ENCODE measurements at places on chromosomes 6 and 20.
A peak's percentile ranks its signal among the peaks of the same experiment; 100 is the strongest.

GRCh38 chr6:69138893-69139494 lies 503.9 kb downstream of the ADGRB3 start:
- DNase-seq: no peak

DNA sequence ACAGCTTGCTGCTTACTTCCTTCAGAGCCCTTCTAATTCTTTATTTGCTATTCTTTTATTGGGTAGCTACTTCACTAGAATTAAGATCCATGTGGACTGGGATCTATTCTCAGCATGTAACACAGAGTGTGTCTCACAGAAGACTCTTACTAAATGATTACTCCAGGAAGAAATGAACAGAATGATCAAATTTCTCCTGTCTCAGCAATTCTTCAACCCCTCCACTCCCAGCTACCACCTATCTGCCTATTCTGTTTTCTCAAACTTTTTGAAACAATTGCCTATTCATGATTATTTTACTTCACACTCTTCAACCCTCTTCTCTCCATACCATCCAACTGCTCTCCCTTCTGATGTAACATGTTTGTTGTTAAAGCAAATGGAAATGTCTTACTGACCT lies 132.6 kb downstream of the BTBD9 start:
- no peak for DNase-seq

DNA sequence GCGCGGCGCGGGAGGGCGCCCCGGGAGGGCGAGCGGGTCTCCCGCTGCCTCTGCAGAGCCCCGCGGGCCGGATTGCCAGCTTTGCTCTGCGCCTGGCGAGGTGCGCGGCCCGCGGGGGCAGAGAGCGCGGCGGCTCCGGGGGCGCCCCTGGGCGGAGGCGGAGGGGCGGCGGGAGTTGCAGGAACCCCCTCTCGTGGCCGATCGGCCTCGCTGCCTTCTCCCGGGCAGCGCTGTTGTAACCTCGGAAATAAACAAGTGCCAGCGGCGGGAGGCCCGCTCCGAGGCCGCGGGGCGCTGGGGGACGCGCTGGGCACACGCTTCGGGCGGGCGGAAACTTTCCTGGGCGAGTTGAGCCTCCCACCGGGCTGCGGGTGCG lies 1.2 kb downstream of the CDH4 start:
- DNase-seq: no peak

DNA sequence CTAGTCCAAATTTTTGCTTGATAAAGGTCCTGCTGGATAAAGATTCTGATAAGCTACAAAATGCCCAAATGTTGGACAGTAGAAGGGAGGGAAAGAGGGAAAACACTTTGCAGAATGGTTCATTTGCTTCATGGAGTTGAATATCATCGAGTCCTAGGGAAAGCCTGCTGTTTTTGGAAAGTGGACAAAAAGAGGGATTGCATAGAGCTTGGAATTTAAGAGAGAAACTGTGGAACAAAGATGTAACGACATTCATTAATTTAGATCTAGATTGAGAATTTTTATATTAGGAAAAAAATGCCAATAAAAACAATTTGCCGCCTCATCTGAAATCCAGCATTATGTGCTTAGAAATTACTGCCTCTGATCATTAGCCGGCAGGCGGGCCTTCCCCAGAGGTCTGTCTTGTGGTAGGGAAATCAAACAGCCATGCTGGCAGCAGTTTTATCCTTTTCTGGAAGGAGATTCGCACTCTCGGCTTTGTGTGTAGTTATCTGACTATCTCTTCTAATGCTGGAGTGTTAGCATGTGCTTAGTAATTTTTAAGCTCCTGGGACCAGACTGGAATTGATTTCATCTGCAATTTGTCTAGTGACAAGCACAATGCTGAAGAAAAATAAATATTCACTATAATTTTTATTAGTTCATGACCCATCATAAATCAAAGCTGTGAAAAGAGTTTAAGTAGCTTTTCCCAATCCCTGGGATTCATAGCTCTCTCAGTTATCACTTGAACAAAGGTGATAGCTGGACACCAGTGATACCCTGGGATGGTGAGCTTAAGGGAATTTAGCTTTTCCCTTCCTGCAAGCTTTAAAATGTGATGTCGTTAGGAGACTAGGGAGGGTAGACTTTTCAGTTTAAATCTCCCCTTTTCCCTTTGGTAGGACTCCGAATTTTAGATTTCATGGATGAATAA lies 329.5 kb downstream of the PRL start:
- no peak for DNase-seq

GRCh38 chr6:41442800-41443501 lies 103.2 kb upstream of the FOXP4 start:
- DNase-seq: peak; percentile 43

GRCh38 chr20:63155266-63156165 lies 60.4 kb downstream of the YTHDF1 start:
- no peak for DNase-seq

DNA sequence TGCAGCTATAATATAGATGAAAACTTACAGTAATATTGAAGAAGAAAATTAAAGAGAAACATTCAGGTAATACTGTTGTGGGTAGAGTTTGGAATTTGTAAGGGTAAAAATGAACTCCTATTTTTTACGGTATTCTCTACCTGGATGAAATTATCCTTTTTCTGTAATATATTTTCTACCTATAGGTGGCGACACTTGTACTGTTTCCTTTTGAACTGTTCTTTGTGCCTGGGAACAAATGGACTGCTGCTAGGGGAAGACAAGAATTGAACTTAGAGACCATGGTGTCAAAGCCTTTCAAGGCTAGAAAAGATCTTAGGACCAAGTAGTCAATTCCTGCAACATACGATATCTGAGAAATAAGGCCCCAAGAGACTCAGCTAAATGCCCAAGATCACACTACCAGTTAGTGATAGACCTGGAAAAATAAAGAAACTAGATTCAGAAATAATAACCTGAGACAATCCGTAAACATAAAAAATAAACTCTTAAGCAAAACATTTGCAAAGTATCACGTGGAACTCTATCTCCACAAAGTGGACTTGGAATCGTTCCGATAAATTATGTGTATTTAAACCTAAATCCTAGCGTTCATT lies 383.8 kb downstream of the TFAP2A start:
- no peak for DNase-seq

DNA sequence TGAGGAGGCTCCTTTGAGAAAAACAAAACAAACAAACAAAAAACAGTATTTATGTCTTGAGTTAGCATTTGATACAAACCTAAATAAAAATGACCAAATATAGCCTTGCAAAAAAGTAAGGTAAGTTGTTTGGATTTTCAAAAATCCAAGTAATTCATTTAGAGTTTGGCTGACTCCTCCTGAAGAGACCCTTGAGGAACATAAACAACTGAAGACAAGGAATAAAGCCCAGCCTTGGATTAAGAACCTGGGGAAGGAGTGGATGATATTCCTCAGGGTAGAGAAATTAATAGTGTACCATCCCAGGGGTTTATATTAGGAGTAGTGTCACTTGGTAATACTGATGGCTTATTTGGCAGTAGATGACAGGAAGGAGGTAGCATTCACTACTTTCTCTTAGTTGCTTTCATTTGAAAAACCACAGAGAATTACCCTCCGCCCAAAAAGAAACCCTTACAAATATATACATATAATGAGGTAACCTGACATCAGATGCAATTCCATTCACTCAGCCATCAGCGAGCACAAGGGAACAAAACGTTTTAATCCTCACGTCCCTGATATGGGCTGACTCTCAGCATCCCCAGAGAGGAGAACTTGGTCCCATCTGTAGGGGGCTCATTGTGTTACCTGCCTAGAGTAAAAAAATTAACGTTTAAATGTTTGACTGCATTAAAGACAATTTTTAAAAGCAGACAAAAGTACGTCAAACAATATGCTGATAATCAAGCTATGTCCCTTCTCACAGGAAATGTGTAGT lies 57.0 kb downstream of the SOBP start:
- DNase-seq: no peak

- no peak for DNase-seq
Measured at GRCh38 chr6:164262348-164262747, 847.8 kb downstream of the QKI start.

- peak; percentile 56 for DNase-seq
Measured at GRCh38 chr20:45857882-45858216, 435 bp downstream of the ZSWIM3 start.

GRCh38 chr6:127576874-127577273 lies at the start of gene C6orf58:
Gene C6orf58, plus strand, starts transcription at chr6:127577174. Its CDS starts 12 bp downstream, at chr6:127577186.
- DNase-seq: no peak

GRCh38 chr6:44251576-44252524 lies 4.9 kb downstream of the HSP90AB1 start:
- DNase-seq: no peak

GRCh38 chr6:131040866-131041265 lies 22.2 kb downstream of the EPB41L2 start:
- DNase-seq: no peak

DNA sequence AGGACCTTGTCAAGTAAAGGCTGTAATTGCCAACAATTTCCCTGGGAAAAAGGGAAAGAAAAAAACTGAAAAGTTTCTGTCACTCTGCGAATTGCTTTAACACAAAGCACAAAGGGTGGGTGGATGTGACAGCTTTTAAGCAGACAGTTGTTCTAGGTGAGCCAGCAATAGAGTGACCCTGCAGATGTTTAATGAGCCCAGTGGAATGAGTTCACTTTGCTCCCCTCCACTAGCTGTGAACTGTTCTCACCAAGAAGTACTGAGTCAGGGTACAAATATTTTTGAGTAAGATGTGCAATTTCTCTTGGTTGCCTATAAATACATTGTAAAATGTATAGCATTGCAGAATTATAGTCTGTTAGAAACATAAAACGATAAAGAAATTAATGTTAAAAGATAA lies 26.2 kb upstream of the LRRC1 start:
- DNase-seq: no peak

GRCh38 chr20:52676283-52676995 lies 295.7 kb upstream of the TSHZ2 start:
- DNase-seq: peak; percentile 3

- no peak for DNase-seq
Measured at GRCh38 chr20:588476-588875, 21.6 kb downstream of the TCF15 start.

DNA sequence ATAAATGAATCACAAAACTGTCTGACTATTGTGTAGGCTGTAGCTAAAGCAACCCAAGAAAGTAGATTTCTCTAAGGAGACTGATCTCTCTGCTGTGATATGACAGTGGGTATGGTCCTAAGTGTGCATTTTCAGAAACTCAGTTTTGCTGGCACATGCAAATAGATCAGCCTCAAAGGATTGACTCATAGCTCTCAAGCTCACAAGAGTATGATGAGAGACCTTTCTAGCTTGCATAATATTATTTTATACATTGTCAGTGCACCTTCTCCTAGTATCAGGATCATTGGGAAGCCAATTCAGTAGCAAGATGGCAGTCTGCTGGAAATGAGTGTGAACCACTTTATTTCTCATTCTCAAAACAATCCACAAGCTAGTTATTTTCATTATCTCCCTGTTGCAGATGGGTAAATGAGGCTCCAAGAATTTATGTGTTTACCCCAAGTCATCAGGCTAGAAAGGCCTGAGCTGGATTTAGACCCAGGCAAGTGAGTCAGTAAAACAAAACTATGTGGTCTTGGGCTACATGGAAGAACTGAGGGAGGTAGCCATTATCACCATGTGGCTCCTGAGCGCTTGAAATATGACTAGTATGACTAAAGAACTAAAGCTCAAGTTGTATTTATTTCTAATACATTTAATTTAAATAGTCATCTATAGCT lies 27.9 kb upstream of the PLCB4 start:
- DNase-seq: no peak

DNA sequence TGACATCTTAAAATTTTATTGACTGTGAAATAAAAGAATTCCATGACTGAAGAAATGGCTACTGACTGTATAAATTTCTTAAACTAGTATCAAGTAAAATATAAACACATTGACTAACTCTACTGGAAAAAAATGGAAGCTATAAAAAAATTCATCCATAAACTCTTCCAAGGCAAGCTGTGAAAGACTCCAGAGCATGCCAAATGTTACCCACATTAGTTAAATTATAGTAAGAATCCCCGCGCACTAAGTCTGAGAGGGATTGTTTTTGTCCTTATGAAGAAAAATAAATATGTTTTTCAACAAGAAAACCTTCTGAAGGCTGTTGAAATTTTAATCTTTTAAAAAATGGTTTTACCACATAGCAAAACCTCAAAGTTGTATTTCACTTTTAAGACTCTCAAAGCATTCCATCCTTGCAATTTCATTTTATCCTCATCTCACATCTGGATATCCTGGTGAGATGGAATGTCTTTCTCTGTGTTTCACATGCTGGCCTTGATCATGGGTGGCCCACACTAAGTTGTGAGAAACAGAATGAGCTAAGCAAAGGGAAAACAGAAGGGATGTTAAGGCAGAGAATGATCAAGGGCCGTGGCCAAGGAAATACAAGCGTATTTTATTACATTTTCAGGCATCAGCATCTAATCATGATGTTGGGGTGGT lies 732.5 kb downstream of the KIF16B start:
- DNase-seq: no peak

DNA sequence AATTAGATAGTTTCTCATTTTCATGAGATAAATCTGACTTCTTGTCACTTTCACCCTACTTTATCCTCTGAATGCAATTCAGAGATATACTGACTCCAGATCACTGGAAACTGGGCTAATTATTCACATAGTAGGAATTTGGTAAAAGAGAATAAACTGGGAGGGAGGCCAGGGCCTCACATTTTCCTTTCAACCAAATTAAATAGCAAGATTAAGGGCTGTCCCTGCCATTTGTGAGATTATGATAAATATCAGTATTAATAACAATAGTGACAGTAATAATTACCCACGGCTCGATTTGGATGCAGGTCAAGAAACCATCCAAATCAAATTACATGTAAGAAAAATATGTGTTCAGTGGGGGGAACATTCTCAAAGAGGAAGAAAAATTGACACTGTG lies 140.5 kb downstream of the CD83 start:
- no peak for DNase-seq

DNA sequence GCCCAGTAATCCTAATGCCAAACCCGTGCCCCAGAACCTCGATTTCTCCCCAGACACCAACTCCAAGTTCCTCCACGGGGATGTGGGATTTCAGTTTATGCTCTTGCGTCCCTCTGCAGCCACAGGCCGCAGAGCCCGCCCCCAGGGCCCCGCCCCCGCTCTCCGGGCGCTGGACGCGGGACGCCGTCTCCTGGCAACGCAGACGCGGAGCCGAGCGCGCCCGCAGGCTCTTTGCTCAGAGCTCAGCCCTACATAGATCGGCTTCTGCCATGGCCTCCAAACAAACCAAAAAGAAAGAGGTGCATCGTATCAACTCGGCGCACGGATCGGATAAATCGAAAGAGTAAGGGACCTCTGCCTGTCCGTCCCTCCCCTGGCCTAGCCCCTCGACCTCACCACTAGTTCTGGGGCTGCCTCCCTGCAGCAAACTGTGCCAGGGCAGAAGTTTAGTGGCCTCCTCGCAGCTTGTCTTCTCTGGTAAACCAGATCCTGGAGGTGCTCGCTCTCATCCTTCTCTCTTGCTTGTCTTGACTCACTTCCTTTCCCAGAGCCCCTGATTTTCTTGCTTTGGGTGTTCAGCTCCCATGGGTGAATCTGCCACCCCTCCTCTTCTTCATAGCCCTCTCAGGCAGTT lies at the start of gene ADGB:
TSS of gene ADGB (plus strand) at position 201 of the 634 bp plus-strand sequence. CDS start at position 270, 69 bp downstream.
- DNase-seq: peak; percentile 2
